Kasumi-1 (cell line): ENCODE measurements at places on chromosomes 11 and 22.
A peak's percentile ranks its signal among the peaks of the same experiment; 100 is the strongest.

GRCh38 chr11:76512851-76513653, 68.2 kb downstream of the EMSY start:
- DNase-seq: peak; percentile 56

- no peak for DNase-seq
Measured at GRCh38 chr11:1952806-1953482, 5.8 kb downstream of the MRPL23 start.

DNA sequence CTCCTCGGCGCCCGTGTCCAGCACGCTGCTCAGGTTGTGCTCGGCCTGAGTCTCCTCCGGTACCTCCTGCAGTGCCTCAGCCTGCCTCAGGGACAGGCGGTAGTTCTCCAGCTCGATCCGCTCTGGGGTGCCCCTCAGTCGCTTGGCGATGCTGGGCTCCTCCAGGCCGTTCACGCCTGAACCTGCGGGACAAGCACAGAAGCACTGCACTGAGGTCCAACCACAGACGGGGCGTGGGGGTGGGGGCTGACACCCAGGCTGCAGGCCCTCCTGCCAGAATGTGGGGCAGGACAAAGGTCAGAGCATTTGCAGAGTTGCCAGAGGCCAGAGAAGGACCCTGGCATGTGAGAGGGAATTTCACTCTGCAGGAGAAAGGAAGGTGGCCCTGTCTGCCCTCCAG, 67.6 kb upstream of the BID start:
- no peak for DNase-seq

DNA sequence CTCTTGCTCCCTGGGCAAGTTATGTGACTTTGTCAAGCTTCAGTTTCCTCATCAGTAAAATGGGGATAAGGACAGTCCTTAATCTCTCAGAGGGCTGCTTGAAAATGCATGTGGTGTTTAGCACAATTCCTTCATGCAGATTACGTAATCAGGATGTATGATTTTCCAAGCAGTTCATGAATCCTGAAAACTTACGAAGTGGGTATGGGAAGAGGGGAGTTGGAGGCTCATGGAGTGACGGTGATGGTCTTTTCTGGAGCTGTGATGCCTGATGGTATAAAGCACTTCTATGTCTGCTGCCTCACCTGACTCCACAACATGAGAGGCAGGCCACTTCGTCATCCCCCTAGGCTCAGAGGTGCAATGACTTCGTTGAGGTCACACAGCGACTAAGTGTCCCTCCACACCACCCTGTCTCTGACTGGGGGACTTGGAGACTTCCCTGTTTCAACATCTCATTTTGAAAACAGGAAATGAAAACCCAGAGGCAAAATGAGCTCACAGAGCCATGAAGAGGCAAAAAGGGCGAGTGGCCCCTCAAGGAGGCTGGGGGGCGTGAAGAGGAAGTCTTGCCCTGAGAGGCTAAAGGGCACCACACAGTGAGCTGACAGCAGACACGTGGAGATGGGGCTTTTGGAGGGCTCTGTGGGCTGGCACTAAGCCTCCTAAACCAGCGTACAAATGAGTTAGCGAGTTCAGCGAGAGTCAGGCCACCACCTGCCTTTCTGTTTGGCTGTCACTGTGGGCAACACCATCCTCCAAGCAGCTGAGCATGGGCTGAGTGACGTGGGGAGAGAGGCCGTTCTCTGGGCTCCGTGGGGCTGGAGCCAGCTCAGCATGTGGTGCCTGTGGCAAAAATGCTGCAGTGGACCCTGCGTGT, 10.1 kb downstream of the MCM5 start:
- peak; percentile 90 for DNase-seq

GRCh38 chr22:22870577-22871404, 16.8 kb upstream of the IGLL5 start:
- peak; percentile 50 for DNase-seq

GRCh38 chr22:47157486-47158270, 395.2 kb downstream of the TBC1D22A start:
- DNase-seq: no peak

DNA sequence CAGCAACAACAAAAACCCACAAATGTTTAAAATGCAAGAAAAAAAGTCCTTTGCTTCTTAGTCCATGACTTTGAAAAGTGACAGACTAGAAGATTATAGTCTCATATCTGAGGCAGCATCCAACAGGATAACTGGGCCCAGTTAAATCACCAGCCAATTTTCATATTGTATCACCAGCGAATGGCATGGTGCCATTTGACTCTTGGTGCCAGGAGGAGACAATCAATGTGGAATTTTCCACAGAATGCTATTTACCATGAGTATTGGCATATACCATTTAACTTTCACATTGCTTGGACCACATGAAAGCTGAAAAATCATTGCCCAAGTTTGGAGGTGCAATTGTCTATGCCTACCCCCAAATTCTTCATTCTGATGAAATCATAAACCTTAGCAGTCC, 255.5 kb downstream of the TENM4 start:
- DNase-seq: no peak

- DNase-seq: peak; percentile 80
Measured at GRCh38 chr11:68206211-68206610, 6.9 kb downstream of the KMT5B start.

GRCh38 chr11:46907606-46908005, 10.7 kb downstream of the LRP4 start:
- DNase-seq: no peak

DNA sequence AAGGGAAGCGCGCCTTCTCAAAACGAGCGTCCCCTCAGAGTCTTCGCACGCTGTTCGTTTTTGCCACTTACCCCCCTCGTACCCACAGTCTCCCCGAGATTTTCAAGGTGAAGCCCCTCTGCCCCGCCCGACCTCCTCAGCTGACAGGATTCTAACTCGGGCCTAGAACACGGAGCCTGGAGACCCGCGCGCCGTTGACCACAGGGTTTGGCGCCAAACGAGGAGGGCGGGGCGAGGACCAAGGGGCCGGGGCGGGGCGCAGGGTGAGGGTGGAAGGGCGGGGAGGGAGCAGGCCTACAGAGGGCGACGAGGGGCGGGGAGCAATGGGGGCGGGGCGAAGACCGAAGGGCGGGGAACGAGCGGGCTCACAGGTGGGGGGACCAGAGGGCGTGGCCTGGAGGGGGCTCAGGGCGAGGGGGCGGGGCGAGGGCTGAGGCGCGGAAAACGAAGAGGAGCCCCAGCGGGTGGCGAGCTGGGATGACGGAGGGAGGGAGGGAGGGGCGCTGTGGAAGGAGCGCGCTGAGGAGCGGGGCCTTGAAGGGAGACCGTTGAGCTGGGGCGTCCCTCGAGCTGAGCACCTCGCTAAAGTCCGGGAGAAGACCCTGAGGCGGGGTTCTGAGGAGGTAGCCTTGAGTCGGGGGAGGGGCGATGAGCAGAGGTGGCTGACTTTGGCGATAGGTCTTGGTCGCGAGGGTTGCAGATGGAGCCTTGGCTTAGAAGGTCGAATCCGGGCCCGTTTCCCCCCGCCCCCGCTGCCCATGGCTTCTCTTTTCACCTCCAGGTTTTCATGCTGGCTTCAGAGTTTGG, at the start of gene DMC1:
DMC1 (minus strand) TSS at position 212 of the 807 bp plus-strand sequence. CDS start 1,927 bp downstream, outside the sequence.
- peak; percentile 88 for DNase-seq

- no peak for DNase-seq
Measured at GRCh38 chr22:39177456-39177775, 24.9 kb upstream of the CBX7 start.

GRCh38 chr11:69035946-69036340, 12.8 kb upstream of the TPCN2 start:
- no peak for DNase-seq

- no peak for DNase-seq
Measured at GRCh38 chr11:114197799-114198500, 98.2 kb upstream of the NNMT start.

DNA sequence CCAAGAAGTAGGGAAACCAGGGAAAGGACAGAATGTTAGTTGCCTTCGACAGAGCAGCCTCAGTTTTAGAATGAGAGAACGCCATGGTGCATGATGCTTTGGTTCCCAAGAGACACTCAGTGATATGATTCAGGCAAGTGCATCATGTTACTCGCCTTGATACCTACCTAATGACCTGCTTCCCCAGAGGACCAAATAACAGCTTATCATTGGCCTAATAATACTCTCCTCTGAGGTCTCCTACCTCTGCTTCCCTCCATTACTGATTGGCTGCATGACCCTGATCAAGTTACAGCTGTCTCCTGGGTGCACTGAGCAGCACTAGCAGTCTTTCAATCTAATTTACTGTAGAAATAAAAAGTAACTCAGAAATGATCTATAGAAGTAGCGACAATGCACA, 979.7 kb upstream of the FAT3 start:
- DNase-seq: no peak

- no peak for DNase-seq
Measured at GRCh38 chr22:26529345-26529744, 17.1 kb upstream of the TFIP11 start.

DNA sequence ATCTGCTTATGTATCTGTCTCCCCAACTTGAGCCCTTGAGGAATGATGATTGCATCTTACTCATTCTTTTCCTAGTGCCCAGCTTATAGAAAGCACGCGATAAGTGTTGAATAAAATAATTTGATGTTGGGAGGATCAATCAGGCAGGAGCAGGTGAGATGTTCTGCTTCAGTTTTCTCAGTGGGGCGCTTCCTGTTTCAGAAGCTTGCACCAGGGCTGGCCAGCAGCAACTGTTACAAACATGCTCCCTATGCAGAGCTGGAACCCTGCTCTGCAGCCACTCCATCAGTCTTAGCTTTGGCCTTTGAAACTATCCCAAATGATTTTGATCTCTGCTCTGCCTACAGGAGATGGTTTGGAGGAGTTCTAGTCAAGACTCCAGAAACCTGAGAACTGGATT, 3.9 kb downstream of the ENDOD1 start:
- no peak for DNase-seq

DNA sequence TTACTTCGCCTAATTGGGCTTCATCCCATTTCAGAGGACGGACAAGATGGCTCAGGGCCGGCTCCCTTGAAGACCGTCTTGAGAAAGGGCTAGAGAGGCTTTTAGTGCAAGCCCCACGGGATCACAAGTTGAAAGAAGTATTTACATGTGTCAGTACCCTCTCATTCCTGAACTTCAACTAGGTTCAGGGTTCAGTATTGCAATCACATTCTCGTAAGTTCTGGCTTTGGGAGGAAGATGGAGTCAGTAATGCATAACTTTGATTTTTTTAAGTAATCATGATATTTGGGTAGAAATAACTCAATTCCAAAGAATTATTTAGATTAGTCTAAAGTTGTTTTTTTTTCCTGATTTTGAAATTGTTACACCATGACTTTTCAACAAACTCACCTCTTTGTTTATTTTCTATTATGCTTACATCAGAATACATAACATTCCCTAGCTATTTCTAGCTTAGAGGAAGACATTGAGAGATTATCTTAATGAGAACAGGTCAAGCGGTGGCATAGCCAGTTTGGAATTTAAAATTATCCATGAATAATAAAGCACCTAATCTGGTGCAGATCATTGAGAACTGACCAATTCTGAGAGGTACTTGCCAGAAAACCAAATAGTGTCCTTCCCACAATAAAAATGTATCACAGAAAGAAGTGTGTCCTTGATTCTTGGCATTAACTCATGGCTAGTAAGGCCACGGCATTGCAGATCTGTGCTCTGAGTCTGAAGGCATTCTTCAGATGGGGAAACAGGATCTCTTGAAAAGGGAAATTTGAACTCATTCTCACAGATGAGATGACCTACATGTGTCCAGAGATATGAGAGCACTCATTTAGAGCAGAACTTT, 92.1 kb upstream of the BLID start:
- no peak for DNase-seq
